Caco-2 (cell line): ENCODE measurements at places on chromosomes 11 and 22.

- no peak overlapping the region for H3K27ac ChIP-seq
- peaks cover 69% of the 10 kb centered on the region for H3K4me1 ChIP-seq
- H3K36me3 ChIP-seq = no peaks in the 10 kb centered on the region
- no peak for DNase-seq
Observed at GRCh38 chr11:94584978-94585377, 17.8 kb downstream of the PIWIL4 start.

DNA sequence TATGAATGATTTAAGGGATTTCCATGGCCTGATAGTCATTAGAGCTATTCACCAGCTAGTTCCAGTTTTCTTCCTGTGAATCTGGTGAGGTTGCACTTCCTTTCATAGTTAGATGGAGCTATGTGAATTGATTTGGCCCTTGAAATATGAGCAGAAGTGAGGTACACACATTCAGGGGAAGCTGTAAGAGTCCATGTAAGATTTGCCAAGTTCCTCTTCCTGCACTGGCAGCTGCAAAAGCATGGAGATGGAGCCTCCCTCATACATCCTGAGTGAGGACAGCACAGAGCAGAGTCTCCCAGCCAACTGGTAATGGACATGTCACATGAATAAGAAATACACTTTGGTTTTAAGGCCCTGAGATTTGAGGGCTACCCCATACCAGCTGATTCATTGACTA, 111.7 kb downstream of the CD44 start:
- no peaks in the 10 kb centered on the region for H3K36me3 ChIP-seq
- H3K4me3 ChIP-seq = no peak overlapping the region
- H3K27me3 ChIP-seq = no peaks in the 10 kb centered on the region
- H3K4me1 ChIP-seq = no peaks in the 10 kb centered on the region
- H3K27ac ChIP-seq = no peak overlapping the region

DNA sequence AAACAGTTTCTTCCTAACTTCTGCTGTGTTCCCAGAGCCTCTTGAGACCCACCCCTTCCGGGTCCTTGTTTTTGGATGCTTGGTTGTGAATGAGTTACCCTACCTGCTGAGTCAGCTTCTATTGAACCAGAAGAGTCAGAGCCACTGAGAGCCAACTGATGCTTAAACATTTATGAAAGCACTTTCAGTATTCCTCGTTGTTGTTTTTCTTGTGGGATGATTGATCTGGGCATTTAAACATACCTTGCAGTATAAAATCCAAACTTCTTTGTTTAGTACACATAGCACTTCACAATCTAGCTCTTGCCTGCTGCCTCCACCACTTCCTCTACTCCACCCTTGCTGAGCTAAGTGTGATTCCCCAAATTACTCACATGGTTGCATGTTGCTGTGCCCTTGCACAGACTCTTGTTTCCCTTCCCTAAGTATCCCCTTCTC, 5.5 kb downstream of the PRSS23 start:
- no peak for DNase-seq
- no peaks in the 10 kb centered on the region for H3K27me3 ChIP-seq
- peak overlapping the region; percentile 93 for H3K27ac ChIP-seq

DNA sequence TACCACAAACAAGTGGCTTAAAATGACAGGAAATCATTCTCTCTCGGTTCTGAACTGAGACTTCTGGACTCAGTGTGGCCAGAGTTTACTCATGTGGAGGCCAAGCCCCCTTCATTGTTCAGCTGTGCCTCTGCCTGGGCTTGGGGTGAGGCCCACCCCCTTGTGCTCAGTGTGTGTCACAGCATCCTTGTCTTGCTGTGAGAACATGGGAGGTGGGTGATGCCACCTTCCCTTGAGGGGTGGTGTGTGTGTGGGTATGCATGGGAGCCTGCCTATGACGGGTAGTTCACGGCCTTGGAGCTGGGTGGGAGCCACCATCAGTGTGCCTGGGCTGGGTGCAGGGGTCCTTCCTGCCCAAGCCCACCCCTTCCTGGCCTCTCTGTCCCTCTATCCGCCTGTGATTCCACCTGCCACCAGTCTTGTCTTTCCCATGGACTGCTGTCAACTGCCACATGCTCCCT, 101.7 kb downstream of the MORC2 start:
- no peak for DNase-seq
- H3K4me3 ChIP-seq = no peak overlapping the region
- H3K27me3 ChIP-seq = no peaks in the 10 kb centered on the region
- peaks cover 4% of the 10 kb centered on the region; the same call in 1 of the 2 replicates for H3K4me1 ChIP-seq
- H3K36me3 ChIP-seq = no peaks in the 10 kb centered on the region

- no peak overlapping the region for H3K4me3 ChIP-seq
- H3K27ac ChIP-seq = no peak overlapping the region
- peaks cover 6% of the 10 kb centered on the region; the same call in 1 of the 2 replicates for H3K4me1 ChIP-seq
- no peaks in the 10 kb centered on the region for H3K36me3 ChIP-seq
Observed at GRCh38 chr11:102864724-102865123, 10.1 kb downstream of the MMP12 start.

GRCh38 chr11:27357250-27357649, 5.8 kb downstream of the CCDC34 start:
- H3K4me3 ChIP-seq = no peak overlapping the region
- H3K27ac ChIP-seq = no peak overlapping the region
- no peaks in the 10 kb centered on the region for H3K36me3 ChIP-seq
- no peak for DNase-seq

GRCh38 chr11:114563077-114563476, 3.4 kb upstream of the NXPE1 start:
- H3K27ac ChIP-seq = peak overlapping the region; percentile 3
- no peaks in the 10 kb centered on the region for H3K36me3 ChIP-seq
- peaks cover 30% of the 10 kb centered on the region for H3K4me1 ChIP-seq

DNA sequence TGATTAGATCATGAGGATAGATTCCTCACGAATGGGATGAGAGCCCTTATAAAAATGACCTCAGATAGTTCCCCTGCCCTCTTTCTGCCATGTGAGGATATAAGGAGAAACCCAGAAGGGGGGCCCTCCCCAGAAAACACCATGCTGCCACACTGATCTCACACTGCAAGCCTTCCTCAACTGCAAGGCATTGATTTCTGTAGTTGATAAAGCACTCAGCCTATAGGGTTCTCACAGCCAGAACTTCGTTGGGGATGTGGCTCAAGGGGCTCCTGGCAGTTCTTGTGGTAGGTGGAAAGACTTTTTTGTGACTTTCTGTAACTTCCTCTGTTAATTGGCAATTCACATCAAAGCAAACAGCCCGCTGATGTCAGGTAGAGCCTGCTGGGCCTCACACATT, 108.9 kb downstream of the CD44 start:
- no peak for DNase-seq
- no peaks in the 10 kb centered on the region for H3K36me3 ChIP-seq
- H3K4me1 ChIP-seq = no peaks in the 10 kb centered on the region
- H3K27me3 ChIP-seq = no peaks in the 10 kb centered on the region
- no peak overlapping the region for H3K27ac ChIP-seq
- H3K4me3 ChIP-seq = no peak overlapping the region

GRCh38 chr22:27598792-27599191, 202.8 kb downstream of the MN1 start:
- no peak overlapping the region for H3K4me3 ChIP-seq
- no peak for DNase-seq
- no peaks in the 10 kb centered on the region for H3K27me3 ChIP-seq
- H3K4me1 ChIP-seq = no peaks in the 10 kb centered on the region

GRCh38 chr22:21856868-21857267, 10.6 kb downstream of the MAPK1 start:
- H3K4me3 ChIP-seq = no peak overlapping the region
- peaks cover 32% of the 10 kb centered on the region for H3K4me1 ChIP-seq
- H3K27ac ChIP-seq = no peak overlapping the region
- no peaks in the 10 kb centered on the region for H3K27me3 ChIP-seq
- no peak for DNase-seq
- H3K36me3 ChIP-seq = no peaks in the 10 kb centered on the region

DNA sequence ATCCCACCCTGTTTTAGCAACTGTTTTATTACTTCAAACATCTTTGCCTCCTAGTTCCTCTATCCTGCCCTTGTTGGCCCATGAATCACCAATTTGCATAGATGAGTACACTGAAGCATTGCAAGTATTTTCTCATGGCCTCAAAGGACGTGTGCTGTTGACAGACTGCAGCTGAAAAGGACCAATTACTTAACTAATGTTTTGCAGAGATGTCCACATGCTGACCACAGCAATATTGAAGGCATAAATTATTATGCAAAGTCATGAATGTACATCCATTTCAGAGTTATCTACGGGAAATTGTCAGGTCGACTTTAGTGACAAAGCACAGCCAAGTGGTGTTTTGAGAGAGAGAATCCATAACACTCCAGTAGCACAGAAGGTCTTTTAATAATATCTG, 64.8 kb downstream of the CADM1 start:
- no peaks in the 10 kb centered on the region for H3K27me3 ChIP-seq
- H3K27ac ChIP-seq = no peak overlapping the region
- no peaks in the 10 kb centered on the region for H3K36me3 ChIP-seq

DNA sequence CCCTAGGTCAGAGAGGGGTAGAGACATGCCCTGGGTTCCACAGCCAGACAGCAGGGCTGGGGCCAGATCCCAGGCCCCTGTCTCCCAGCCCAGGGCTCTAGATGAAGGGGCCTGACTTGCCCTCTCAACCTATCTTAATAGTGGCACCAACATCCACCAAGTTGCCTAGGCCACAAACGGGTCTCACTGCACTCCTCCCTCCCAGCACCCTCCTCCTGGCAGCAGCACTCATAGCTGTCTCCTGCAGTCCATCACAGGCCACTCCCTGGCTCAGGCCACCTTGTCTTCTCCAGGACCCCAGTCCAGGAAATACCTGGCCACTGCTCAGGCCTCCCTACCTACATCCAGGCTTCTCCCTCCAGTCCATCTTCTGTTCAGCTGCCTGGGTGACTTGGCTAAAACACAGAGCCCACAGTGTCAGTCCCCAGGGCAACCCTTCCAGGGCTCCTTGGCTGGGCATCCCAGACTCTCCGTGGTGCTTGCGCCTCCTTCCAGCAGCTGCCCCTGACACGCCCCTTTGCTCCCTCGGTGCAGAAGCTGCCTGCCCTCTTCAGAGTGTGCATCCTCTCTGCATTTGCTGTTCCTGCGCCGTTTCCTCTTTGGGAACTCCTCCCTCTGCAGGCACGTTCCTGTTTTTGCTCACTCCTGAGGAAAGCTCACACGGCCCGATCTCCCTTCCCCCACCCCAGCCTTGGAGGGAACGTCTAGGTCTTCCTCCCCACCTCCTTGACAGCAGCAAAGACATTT, 40.5 kb downstream of the LRRC32 start:
- H3K36me3 ChIP-seq = no peaks in the 10 kb centered on the region
- H3K4me3 ChIP-seq = no peak overlapping the region
- H3K27ac ChIP-seq = no peak overlapping the region
- no peak for DNase-seq
- peaks cover 4% of the 10 kb centered on the region; the same call in 1 of the 2 replicates for H3K4me1 ChIP-seq

DNA sequence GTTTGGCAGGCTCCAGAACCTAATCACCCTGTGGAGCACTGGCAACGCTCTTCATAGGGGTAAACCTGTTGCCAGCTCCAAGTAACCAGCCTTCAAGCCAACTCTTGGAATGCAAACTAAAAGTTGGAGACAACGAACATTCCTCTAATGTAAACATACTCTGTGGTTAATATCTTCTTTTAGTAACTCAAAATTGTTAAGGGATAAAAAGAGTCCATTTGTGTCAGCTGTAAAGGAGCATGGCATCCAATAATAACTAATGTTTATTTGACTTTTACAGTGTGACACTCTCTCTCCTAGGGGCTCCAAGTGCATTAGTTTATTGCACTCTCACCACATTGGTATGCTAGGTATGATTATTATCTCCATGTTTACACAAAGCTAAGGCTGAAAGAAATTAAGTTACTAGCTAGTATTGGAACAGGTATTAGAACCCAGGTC, 31.0 kb upstream of the AMOTL1 start:
- H3K27me3 ChIP-seq = no peaks in the 10 kb centered on the region
- H3K4me1 ChIP-seq = peaks cover 63% of the 10 kb centered on the region
- no peak overlapping the region for H3K4me3 ChIP-seq
- peak; percentile 61 for DNase-seq
- H3K27ac ChIP-seq = no peak overlapping the region
- H3K36me3 ChIP-seq = no peaks in the 10 kb centered on the region

DNA sequence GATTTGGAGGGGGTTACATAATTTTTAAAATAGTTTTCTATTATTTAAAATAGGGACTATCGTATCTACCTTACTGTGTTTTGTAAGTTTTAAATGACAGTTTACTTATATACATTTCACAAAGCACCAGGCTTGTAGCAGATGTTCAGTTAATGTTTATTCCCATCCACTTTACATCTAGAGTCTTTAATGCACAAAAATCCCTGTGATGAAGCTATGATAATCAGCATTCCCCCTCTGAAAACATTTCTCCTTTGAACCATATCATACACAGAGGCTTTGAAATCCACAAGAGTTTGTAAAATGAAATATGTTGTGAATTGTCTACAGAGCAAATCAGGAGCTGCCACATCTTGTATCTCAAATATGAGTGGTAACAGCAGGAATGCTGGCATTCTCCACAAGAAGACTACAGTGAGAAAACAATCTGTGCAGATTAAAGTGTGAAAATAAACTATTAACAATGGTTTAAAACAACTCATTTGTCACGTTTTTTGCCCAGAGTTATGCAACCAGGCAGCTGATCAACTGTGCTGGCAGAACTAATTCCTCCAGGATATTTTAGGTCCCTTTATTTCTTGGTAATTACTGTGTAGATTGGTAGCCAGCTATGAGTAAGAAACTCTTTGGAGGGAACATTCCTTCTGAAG, 699.1 kb upstream of the ARHGAP42 start:
- DNase-seq = no peak
- H3K4me3 ChIP-seq = no peak overlapping the region
- H3K36me3 ChIP-seq = no peaks in the 10 kb centered on the region

DNA sequence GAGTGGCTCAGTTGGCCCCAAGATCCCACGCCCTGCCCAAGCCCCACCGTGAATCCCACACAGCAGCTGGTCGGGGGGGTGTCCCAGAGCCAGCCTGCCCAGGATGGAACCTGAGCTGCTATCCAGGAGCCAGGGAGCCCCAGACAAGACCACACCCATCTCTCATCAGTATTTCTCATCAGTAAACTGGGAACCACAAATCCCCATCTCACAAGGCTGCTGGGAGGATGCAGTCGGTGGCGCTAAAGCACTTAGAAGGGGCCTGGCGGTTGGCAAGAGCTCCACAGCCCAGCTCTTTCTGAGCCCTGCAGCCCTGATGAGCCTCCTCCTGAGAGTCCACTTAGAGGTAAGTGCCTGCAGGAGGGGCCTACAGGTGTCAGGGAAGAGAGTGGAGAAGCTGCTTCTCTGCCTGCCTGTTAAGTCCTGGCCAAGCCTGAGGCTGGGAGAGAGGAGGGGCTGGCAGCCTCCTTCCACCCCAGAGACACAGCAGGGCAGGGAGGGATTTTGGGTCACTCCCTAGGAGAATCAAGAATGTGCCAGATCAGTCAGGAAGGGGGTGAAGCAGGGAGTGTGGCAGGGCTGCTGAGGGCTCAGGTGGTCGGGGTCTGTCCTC, 6.1 kb downstream of the FADS3 start:
- H3K36me3 ChIP-seq = no peaks in the 10 kb centered on the region
- no peaks in the 10 kb centered on the region for H3K27me3 ChIP-seq
- no peak for DNase-seq
- H3K27ac ChIP-seq = no peak overlapping the region
- peaks cover 8% of the 10 kb centered on the region for H3K4me1 ChIP-seq
